ENCODE measurements at places on chromosomes 16 and 17.

- DNase-seq = no peak
Observed at GRCh38 chr17:40953881-40954280, 12.9 kb downstream of the KRT39 start.

- DNase-seq = no peak
Observed at GRCh38 chr17:50196826-50197225, 4.6 kb downstream of the COL1A1 start.

GRCh38 chr16:3149630-3150345, 15.0 kb downstream of the ZNF213 start:
- peak; percentile 76 for DNase-seq

DNA sequence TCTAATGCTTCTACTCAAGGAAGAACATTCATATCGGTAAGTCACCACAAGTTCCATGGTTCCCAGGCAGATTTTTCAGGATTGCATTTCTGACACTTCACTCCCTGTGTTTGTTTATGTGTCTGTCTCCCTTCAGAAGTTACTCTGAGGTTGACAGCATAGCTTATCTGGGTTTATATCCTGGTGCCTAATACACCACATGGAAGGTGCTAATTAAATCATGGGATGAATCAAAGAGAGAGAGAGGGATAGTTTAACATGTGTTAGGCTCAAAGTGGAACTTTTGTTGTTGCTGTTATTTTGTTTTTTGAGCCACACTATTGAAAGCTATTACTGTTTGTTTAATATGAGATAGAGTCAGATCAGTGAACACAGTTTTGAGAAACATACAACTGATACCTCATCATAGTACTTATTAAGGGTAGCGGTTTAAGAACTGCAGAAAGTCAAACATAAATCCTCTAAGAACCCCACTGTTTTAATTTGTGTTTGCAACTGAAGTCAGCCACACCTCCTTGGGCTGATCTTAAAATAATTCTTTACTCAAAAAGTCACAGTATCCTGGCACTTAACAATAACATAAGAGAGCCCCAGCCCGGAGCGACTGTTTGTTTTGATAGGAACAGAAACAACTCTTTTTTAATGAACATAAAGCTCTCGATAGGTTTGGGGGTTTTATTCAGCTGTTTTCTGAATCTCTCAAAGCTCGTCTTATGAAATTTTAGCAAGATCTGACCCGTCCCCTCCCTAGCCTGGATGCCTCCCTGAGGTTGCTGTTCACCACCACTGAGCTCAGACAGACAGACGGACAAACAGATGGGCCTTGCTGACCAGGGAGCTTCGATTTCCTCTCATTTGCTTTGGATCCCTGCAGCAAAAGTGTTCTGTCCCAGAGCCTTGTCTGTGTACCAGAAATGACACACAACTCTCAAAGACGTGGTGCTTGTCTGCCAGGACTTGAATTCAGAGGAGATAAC, 98.3 kb upstream of the MYOCD start:
- DNase-seq = no peak

GRCh38 chr17:1617620-1618174, 10.9 kb downstream of the SLC43A2 start:
- no peak for DNase-seq

GRCh38 chr16:86245351-86245750, 265.0 kb upstream of the FOXF1 start:
- no peak for DNase-seq

DNA sequence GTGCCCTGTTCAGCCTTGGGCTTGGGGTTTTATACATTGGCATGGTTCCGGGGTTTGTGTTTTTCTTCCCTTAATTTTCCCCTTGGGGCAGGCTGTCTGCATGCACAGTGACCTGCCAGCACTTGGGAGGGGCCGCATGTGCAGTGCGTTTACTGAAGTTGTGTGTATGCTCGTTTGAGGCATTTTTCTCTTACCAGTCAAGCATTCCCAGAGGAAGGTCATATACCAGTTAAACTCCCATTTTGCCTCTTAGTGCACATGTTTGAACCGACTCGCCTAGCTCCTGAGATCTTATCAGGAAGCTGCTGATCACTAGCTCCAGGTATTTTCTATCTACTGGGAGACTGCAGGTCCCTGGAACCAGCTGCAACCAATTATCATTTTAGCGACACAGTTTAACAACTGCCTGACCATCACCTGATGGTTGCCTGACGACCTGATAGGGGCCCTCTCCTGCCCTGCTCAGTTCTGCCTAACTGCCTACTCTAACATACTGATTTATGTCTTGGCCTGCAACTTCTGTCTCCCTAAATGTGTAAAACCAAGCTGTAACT, 51.4 kb downstream of the MFSD11 start:
- DNase-seq = no peak

- DNase-seq = no peak
Observed at GRCh38 chr16:2148714-2149629, 547 bp downstream of the RAB26 start.

- DNase-seq = no peak
Observed at GRCh38 chr17:80793421-80793820, 198.2 kb upstream of the CHMP6 start.

GRCh38 chr17:29145289-29146073, 34.7 kb downstream of the MYO18A start:
- DNase-seq = peak; percentile 75

- no peak for DNase-seq
Observed at GRCh38 chr17:78888941-78889518, 14.0 kb downstream of the CEP295NL start.

DNA sequence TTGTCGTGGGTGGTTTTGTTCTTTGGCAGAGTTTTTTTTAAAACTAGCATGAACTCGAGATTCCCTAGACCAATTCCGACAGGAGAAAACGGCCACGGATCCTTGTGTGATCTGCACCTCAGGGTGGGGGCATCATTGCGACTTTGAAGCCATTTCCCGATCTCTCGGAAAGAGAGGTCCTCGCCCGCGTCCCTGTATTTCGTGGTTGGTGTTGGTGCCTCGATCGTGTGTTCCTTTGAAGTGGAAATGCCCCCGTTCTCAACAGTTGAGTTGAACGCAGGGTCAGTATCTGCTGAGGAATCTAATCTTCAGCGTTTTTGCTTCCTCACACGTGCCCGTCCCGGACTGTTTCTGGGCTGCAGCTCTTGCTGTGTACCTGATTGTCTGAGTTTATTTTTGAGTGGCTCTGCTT, 1.1 kb downstream of the CRAMP1 start:
- DNase-seq = no peak

DNA sequence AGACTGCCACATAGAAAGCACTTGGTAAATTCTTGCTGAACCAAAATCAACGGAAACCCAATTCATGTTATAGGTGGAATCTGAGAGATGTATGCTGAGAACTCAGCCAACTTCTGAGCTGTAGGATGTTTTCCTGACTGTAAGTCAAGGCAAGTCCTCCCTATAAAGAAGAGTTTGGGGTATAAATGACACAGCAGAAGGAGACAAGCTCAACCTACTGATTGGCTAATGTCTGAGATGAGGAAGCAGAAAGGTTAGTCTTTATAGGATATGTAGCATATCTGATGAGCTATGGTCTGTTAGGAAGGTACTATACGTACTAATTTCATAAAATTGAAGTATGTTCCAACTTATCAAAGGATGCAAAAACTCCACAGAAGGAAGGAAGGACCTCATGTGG, 99.5 kb downstream of the XYLT1 start:
- no peak for DNase-seq

GRCh38 chr16:10031473-10031872, 150.8 kb downstream of the GRIN2A start:
- DNase-seq = no peak

DNA sequence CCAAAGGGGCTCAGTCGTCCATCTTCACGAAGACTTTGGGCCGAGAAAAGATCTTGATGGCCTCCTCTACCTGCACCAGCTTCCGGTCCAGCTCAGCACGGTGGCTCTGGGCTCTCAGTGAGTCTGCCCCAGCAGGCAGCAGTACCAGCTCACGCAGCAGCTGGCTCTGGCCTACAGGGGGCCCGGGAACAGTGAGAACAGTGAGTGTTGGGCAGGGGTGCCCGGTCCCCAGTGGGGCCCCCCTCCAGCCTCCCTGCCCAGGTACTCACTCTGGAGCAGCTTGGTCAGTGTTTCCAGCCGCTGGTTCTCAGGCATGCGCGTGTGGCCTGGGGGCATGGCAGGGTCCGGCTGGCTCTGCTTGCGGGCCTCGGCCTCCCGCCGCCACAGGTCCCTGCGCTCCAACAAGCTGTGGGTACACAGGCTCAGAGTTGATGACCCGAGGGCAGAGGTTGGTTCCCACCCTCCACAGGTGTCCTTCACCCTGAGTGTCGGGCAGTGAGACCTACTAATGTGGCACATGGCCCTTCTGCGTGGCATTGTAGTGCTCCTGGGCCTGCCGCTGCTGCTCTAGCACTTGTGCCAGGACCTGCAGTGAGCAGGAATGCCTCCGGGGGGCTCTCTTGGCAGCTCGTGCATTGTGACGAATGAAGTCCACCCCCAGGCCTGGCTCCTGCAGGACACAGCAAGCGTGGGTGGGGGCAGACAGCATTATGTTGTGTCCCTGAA, 2.6 kb downstream of the PARD6A start:
- DNase-seq = peak; percentile 65

DNA sequence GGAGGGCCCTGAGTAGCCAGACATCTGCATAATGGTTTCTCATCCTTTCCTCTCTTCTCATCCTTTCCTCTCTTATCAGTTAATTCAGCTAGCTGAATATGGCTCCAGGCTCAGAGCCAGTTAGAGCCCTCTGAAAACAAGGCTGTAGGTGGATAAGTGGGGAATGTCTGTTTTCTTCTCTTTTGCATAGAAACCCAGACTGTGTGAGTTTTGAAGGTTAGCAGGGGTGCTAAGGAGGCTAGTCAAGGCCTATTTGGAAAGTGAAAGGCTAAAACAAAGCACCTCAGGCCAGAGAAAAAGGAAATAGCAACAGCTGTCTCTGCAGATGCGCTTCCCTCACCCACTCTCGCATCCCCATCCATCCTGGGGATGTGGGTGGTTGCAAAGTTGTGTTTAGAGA, 420.9 kb downstream of the SHISA9 start:
- DNase-seq = no peak

DNA sequence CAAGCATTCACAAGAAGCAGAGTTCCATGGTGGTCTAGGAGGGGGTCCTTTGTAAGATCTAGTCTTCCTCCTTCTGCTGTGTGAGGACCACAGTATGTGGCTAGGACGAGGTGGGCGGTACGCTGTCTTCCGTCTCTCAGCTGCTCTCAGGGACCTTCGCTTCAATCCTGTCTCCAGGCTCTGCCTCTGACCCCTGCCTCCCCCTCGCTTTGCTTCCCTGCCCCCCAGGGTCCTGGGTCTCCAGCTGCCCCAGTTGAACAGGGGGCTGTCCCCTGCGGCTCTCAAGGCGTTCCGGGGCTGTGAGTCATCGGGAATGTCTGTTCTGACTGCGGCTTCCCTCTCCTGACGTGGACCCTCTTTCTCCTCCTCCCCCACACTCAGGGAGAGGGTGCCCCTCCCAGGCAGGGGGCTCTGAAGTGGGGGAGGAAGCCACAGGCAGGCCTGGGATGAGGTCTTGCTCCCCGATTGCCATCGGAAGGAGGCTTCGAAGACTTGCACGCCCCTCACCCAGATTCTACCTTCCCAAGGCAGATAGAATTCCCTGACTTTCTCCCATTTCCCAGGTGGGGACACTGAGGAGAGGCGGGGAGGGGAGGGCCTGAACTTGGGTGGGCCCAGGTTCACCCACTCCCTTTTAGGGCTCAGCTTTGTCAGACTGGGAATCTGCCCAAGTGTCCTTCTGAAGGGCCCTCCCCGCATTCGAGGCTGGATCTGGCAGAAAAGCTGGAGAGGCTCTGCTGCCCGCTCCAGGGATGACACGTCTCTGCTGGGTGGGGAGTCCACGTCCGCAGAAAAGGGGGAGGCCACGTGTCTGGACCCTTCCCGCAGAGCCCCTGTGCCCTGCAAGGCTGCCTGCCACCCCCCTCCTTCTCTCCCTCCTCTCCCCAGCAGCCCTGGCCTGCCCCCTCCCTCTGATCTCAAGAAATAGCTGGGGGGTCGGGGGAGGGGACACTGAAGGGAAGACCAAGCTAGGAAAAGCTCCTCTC, 9.1 kb upstream of the COL1A1 start:
- DNase-seq = peak; percentile 42
